Testis (tissue), 5 donors: ENCODE measurements at places on chromosomes 1 and 21.

- no peak for DNase-seq
Measured at GRCh38 chr1:201374364-201374763, 3.1 kb downstream of the TNNT2 start.

GRCh38 chr1:6359216-6360116 is 34.1 kb downstream of the ACOT7 start:
- DNase-seq = peak; percentile 80

GRCh38 chr1:107169615-107170014 is 28.8 kb downstream of the NTNG1 start:
- DNase-seq = no peak

DNA sequence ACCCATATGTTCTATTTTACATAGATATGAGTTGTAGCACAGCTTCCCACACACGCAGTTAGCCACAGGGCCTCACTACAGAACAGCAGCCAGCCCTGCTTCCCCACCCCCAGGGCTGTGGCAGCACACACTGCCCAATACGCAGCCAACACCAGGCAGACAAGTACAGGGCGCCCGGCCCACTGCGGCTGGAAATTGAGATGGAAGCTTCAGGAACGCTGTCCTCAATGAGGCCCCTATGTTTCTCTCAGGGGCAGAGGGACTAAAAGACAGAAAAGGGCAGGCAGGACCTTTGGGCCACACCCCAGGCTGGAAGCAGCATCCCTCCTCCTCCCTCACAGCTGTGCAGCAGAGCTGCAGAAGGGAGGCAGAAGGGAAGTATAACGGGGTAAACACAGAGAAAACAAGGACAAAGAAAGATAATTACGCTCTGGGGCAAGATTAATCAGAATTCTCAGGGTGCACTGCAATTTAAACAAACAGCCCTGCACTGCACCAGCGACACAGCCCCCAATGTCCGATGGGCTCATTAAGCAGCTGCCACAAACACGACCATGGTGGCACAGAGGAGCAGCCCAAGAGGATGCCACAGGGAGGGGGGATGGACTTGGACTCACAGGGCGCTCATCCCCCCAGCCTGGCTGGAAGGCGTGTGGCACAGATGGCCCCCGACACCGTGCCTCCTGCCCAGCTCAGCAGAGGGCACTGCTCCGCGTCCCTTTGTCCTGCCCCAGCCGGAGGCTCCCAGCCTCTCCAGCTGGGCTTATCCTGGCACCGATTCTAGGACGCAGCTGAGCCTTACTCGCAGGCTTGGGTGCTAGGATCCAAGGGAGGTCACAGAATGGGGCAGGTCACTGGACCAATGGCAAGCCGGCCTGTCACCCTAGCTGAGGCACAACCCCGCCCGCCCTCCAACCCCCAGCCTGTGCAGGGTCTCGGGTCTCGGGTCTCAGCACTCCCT is 14.2 kb downstream of the WDR4 start:
- peak; percentile 41 for DNase-seq

DNA sequence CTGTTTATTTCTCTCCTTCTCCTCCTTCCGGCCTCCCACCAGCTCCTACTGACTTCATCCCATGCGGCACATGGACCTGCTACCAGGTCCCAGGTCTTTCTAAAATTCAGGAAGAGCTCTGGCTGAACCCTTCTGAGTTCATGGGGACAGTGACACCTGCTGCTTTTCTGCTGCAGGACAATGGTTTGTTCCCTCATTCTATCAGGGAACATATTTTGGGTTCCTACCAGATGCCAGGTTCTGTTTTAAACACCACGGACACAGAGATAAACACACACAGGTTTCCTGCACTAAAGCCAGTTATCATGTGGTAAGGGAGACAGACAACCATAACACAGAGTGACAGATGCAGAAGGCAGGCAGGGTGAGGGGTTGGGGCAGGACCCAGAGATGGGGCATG is 114.0 kb upstream of the RAB4A start:
- DNase-seq = peak; percentile 56

GRCh38 chr1:82844911-82845827 is 1044.4 kb downstream of the ADGRL2 start:
- DNase-seq = no peak

- peak; percentile 52 for DNase-seq
Measured at GRCh38 chr1:1132956-1133750, 17.3 kb upstream of the C1orf159 start.

DNA sequence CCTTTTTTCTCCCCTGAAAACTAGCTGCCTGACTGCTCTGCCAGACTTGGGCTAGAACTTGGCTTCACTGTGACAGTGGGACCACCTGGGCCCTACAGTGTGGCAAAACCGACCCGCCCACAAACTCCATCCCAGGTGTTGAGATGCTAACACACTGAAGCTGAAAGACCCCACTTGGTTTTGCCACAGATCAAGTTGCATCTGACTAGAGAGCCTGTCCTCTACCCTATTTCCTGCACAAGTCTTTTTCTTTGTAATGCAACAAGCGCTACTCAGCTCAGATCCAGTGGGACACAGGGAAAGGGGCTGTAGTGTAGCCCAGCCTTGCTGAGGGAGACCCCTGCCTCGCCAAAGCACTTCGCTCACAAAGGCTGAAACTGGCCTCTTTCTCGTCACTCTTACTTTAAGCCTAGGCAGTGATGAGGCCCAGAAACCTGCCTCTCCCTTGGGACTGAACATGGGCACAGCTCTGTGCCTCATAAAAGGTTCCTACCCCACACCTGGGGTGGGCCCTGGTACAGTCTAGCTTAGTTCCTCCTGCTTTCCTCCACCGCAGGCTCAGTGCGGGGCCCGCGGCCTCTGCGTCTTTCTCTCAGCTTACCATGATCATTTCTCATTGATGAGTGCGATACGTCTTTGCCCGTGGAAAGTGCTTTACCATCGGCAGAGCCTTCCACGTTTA is 9.7 kb downstream of the ALPL start:
- no peak for DNase-seq

- DNase-seq = peak; percentile 55
Measured at GRCh38 chr1:222266223-222267196, 281.4 kb downstream of the HHIPL2 start.

- DNase-seq = no peak
Measured at GRCh38 chr1:8571200-8571984, 246.0 kb downstream of the RERE start.

DNA sequence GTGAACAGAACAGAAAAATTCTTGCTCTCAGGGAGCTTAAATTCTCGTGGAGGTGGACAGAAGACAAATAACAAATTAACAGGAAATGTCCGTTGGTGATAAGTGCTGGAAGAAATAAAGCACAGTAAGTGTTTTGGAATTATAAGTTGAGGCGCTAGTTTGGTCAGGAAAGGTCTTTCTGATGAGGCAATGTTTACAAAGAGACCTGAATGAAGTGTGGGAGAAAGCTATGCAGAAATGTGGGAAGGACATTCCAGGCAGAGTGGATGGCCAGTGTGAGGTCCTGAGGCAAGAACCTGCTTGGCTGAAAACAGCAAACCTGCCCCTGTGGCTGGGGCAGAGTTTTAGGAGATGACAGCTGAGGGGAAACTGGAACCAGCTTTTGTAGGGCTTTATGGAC is 23.3 kb downstream of the NGF start:
- DNase-seq = no peak

GRCh38 chr1:24228311-24228710 is 41.2 kb upstream of the IFNLR1 start:
- DNase-seq = no peak

GRCh38 chr1:8197493-8198282 is 120.2 kb upstream of the SLC45A1 start:
- peak; percentile 48 for DNase-seq

- no peak for DNase-seq
Measured at GRCh38 chr1:106675558-106675957, 380.9 kb upstream of the PRMT6 start.

DNA sequence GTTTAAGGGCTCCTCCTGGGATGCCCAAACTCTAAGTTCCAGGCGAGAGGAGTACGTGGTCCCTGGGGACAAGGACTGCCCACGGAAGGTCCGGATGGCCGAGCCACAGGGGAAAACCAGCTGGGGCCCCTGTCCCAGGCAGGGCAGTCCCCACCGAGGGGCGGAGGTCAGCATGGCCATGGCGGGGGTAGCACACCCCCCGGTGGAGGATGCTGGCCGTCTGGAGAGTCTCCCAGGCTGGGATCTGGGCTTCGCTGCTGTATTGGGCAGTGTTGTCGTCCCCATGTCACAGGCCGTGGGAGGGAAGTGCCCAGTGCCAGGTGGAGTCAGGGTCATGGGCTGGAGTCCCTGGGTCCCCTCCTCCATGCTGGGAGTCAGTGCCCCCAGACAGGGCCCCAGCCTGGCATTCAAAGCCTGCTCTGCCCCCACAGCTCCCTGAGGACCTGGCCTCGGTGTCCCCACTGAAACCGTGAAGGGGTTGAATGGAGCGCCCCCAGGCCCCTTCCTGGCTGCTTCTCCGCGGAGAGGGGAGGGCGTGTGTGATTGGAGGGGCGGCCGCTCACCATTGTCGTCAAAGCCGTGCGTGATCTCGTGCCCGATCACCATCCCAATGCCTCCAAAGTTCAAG is 6.8 kb downstream of the PRXL2B start:
- no peak for DNase-seq

- DNase-seq = no peak
Measured at GRCh38 chr1:171367436-171367835, 53.5 kb downstream of the FMO4 start.

DNA sequence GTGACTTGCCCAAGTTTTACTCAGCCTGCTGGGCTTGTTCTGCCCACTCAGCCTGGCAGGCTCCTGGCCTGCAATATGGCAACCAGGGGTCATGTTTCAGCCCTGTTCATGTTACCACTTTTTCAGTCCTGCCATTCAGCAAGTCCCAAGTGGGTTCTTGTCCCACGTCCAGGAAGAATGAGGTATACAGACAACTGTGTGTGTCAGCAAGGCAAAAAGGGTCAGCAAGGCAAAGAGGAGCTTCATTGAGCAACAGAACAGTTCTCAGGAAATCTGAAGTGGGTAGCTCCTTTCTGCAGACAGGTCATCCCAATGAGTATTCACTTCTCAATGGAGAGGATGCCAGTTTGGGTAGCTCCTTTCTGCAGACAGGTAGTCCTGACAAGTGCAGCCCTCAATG is 1233.3 kb upstream of the B3GALT2 start:
- DNase-seq = no peak

DNA sequence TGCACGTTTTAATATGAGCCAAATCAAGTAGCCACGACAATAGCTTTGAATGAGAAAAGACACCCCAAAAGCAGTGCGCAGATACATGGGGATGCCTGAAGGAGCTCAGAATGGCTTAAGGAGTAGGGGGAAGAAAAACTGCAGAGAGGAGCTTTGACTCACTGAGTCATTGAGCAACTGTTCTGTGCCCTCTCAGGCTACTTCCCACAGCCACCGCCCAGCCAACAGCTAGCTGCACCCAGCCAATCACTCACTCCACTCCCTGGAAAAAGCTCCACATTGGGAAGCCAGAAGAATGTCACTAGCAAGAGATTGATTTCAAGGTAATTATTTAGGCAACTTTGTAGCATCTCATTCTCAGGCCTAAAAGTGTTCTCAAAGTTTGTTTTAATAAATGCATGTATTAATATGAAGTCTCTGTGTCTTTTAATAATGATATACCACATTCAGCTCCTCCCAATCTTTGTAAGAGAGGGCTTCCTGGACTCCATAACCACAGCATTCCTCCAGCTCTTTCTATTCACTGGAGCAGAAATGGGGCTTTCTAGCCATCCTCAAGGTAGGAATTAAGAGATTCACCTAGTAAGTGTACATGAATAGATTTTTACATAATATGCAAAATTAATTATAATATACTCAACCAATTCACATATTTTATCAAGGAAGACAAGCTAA is 16.8 kb downstream of the DUSP10 start:
- no peak for DNase-seq

DNA sequence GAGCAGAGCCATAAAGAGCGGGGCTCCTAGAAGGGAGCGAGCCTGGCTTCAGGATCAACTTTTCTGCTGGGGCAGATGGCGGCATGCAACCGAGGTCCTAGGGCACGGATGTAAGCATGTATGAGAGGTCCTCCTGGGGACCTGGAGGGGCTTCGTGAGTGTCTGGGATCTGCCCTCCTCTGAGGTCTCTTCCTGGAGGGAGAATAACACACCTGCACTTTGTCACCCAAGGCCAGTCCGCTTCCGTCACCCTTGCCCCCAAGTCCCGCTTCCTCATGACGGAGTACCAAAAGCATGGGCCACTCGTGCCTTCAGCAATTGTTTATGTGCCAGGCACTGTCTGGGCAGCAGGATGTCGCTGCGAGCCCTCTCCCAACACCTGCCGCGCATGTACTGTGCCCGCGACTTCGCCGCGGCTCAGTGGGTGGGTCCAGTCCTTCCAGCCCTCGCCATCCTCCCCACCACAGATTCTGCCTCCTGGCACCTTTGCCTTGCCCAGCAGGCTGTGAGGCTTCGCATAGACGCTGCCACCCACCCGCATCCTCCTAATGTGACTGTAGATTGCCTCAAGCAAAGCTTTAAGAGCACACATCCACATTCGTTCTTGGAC is 60.0 kb upstream of the TMPRSS2 start:
- no peak for DNase-seq

GRCh38 chr1:55559161-55559611 is 344.0 kb upstream of the USP24 start:
- no peak for DNase-seq

DNA sequence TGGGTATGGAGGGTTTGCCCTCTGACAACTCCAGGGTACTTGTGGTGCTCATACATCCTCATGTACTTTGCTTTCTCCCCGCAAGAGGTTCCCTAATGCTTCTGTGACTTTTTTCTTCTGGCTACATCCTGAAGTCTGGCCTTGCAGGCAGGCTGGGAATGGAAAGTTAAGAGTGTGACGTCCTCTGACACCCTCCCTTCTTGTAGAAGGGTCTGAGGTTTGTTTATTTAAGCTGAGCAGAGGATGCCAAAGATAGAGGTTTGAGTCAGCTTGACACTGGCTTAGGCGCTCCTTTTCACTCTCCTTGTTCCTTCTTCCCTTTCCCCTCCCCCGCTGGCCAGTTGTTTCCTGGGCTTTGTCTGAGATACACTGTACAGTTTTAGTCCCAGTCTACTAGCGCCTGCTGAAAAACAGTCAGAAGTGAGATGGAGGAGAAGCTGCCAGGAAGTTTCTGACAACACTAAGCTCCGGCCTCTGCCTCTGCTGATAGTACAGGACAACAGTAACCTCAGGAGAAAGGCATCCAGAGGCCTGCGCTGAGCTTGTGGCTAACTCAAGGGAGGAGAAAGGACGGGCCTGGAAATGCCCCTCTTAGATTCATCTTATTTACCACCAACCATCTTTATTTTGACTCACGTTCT is at the start of gene MACF1:
MACF1 (plus strand) TSS at position 255 of the 641 bp plus-strand sequence; CDS start at position 583, 328 bp downstream.
- DNase-seq = peak; percentile 76

DNA sequence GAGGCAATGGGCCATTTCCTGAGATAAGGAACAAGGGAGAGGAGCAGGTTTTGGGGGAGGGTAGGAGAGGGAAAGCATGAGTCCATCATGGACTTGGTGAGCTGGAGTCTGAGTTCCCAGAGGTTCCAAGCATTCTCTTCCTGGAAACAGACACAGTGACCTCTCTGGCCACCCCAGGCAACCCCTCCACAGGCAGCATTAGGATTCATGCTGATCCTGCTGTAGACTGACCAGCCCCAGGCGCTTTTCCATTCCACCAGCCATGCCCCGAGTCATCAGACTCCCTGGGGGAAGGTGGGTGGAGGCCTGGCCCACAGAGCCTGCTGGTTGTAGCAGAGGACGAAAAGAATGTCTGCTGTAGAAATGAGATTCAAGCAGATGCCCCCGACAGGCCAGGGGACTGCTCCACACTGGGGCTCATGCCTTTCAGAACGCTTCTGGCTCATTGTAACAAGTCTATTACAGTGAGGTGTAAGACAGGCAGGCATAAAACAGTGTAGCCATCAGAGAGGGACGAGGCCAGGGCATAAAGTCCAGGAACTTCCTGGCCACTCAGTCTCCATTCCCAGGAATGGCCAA is 52.2 kb downstream of the KCND3 start:
- DNase-seq = no peak
